A549 treated with ZK216348 at 1 μM for 4 hours (cell line): ENCODE measurements at places on chromosomes 1 and 21. TPM values are rescaled to one million over a fixed set of nuclear protein-coding genes. Genes with fewer than 3 reads are reported as not detected.

The TRABD2B gene
- 0.58 to 2.1 TPM (median 1.7 TPM) in 5 replicates for total RNA-seq

The CASZ1 gene
- total RNA-seq, result 0.74 to 3.0 TPM (median 1.7 TPM) in 5 replicates

The ATP1A4 gene
- total RNA-seq, result not detected in 5 replicates

The NR1I3 gene
- not detected in 5 replicates for total RNA-seq

The CD1E gene
- not detected in 5 replicates for total RNA-seq
